ENCODE measurements at places on chromosomes 7 and 10.

GRCh38 chr7:119842786-119843185 is 430.2 kb upstream of the KCND2 start:
- no peak for DNase-seq

DNA sequence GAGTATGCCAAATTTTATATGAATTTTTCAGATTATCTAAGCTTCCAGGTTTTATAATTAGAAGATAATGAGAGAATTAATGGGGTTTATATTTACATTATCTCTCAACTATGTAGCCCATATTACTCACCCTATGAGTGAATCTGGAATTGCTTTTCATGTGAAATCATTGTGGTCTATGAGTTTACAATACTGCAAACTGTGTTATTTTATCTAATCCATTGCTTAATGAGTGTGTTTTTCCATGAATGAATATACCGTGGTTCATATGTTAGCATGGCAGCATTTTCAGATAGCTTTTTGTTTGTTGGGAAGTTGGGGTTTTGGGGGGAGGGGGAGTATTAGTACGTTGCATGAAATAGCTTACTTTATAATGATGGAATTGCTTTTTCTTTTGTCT is 44.5 kb downstream of the FGFBP3 start:
- no peak for DNase-seq

DNA sequence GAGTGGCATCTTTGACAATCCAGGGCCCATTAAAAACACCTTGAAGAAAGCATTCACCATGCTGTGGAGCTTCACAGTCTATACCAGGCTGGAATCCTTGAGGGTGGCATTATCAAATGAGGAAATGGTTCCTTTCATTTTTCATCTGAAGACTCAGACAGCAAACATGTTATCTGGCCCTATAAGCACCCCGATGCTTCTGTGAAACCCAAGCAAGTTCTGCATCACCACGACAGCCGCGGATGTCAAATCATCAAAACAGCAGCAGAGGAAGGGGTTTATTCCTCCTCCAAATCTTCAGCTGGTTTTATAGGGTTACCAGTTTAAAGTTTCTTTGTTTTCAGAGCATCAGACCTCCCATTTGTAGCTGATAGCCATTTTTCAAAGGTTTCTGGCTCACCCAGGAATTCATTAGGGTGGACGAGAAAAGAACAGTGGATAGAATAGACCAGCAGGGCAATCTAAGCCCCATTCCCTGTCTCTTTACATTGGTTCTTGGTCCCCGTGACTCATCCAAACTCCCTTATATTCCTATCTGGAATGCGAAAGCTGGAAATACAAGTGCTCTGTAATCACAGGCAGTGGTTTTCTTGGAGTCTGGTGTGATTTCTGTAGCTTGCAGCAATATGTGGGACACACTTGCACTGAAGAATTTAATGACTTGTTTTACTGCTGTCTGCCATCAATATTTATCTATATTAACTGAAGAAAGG is 217.9 kb downstream of the SKAP2 start:
- DNase-seq, result no peak

- no peak for DNase-seq
These were observed 3.4 kb downstream of the STAM start for GRCh38 chr10:17647326-17647725.

- DNase-seq, result no peak
These were observed 15.4 kb downstream of the TSPAN15 start for GRCh38 chr10:69466689-69467088.

- no peak for DNase-seq
These were observed 279.6 kb upstream of the HGF start for GRCh38 chr7:82049442-82049841.

Data from NAMALWA (cell line).